ENCODE measurements at places on chromosomes 3 and 15.

DNA sequence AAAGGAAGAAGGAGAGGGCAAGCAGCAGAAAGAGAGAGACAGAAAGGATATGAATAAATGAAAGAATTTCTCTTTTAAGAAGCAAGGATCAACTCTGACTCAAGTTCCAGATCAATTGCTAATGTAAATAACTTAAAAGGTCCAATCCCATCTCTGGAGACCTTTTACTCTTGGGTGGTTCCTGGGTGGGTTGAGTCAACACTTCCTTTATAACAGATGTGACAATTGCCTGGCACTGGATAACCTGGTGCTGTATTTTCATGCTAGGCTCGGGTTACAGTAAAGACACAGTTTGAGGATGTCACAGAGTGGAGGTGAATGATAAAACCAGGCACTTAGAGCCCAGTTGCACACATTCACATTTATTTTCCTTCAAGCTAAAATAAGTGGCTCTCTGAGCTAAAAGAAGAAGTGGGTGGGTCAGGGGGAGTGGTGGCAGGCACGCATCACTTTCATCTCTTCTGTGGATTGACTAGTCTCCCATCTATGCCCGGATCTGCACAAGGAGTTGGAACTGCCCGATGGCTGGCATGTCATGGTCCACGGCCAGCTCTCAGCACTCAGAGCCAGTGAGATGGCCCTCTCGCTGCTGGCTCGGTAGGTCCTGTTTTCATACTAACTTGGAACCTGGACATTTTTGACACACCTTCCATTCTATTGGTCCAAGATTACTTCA lies 465.8 kb downstream of the FOXP1 start:
- DNase-seq = no peak

GRCh38 chr3:177513815-177514610 lies 316.7 kb upstream of the TBL1XR1 start:
- DNase-seq = no peak

DNA sequence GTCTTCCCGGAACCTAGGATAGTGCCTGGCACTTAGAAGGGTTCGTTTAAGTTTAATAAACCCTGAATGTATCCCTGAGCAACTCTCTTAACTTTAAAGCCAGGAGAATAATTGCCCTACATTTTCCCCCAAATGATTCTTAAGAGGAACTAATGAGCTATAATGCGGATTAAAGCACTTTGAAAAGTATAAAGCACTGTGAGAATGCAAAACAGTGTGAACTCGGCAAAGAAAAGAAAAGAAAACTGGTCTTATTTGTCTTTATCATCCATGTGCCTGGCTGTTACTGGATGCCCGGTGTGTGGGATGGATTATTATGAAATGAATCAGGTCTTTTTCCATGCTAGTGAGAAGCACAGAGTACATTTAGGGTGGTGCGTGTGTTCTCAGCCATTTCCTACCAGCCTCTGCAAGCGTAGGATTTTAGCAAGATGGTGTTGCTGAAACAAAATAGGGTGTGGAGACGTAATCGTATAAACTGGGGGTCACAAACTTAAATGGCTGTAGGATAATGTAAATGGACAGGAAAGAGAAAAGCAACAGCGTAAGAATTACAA lies 983 bp downstream of the KBTBD12 start:
- DNase-seq = no peak

DNA sequence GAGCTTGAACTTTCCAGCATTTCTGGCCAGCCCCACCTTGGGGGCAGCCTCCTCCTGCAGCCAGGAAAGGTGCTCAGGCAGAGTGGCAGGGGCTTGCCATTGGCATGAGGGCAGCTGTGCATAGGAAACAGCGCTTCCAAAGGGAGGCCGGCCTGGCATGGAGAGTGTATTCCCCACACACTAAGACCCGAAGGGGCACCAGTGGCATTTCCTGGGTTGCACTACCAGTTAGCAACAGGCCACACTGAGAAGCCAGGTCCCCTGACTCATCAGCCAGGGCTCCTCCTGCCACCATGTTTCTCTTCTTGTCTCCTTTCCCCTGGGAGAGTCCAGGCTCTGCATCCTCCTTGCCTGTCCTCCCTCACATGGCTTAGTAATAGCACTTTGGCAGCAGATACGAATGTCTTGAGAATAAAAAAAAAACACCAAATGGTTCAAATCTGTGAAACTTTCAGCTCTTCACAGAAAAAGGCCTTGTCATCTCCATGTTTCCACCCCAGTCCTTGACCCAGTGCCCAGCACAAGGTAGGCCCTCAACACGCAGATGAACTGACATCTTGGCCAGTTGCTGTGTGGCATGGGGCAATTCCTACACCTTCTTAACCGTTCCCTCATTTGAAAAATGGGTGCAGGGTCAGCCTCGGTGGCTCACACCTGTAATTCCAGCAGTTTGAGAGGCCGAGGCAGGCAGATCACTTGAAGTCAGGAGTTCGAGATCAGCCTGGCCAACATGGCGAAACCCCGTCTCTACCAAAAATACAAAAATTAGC lies 180.4 kb downstream of the SMAD6 start:
- peak; percentile 14 for DNase-seq

DNA sequence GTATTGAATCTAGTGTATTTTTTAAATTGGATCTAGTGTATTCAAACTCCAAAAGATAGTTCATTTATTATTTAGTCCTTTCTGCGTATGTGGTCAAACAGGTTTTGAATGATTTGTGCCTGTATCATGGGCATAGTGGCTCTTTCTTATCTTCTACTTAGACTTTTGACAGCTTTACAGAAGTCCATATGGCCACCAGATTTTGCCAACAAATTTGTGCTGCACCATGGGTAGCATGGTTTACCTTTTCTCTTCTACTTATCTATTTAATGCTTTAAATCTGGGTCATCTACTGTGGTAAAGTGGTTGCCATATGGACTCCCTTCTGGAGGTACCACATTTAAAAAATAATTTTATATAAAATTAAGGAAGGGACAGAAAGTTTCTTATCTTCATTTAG lies 66.9 kb upstream of the CADM2 start:
- DNase-seq = no peak

DNA sequence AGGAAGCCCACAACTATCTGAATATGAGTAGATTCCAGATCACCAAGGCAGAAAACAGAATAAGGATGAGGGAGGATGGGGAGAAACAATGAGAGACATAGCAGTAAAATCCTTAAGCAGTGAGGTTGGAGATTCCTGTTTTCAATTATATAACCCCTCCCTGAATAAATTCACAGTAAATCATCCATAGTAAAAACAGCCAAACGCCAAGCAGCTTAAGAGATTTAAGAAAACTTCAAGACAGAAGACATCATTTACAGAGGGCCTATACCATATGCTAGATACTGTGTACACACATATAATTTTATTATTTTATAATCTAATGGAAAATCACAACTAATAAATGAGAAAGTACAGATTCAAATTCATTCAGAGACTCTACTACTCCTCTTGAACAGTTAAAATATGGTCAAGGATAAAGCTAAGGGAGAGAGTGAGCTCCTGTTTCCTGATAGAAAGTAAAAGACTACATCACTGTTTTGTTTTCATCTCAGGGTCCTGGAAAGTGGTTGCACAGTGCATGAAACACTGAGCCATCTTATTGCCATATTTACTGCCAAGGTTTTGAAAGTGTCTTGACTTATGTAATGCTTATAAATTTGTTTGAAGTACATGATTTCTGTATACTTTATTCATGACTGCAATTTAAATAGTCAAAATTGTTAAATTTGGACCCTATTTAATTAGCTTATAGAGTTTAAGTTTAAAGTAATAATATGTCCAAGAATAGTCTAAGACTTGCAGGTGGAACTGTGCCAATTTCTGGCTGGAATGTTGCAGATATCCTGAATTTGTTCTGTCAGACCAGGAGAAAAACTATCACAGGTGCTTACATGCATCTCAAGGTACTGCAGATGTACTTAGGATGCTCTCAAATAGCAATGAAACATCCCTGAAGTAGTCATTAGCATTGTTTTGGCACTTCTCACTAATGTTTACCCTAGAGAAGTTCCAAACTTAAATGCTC lies 141.4 kb downstream of the TBL1XR1 start:
- DNase-seq = no peak

DNA sequence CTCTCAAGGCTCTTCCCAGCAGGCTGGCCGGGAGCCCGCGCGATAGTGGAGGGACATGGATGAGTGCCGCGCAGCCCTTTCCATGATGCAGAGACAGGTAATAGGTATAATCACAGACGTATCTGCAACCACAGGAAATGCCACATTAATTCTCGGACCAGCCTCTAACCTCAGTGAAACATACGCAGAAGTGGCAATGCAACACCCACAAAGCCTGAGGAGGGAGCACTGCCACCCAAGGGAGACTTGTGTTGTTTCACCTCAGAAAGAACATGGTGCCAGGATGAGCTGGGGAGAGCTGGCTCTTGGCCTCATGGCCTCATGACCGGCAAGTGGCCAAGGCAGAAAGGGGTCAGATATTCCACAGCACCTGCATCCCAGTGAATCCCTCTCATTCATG lies 39.0 kb downstream of the PGPEP1L start:
- DNase-seq = no peak

DNA sequence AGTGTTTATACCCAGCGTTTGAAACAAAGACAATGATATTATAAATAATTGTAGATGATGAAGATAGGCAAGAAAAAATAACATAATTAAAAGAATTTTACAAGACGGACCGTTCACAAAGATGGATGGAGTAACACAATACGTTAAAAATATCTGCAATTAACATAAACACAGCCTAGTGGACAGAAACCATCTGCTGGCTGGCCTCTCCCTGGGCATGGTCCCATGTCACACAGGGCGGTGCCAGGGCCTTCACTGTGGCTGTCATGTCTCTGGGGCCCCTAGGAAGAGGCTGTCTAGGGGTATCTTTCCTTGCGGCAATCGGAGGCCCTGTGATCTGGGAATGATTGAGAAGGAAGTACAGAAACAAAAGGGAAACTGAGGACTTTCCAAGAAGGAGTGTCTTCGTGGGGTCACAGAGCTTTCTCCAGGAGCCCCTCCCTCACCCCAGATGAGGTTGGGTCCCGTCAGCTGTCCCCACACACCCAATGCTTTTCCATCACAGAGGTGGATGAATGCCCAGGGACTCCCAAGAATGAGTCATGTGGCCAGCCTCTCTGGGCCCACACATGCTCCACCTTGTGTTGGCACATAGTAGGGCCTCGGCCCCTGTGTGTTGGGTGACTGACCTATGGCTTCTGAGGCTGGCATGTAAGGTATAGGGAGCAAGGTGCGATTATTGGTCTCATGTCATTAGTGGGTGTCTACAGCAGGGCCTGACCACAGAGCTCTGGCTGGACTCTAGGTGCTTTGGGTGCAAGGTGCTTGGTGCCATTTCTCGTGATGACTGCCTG lies 87.1 kb downstream of the DNAJB8 start:
- DNase-seq = no peak

GRCh38 chr3:71478568-71478967 lies 105.0 kb downstream of the FOXP1 start:
- DNase-seq = peak; percentile 74

DNA sequence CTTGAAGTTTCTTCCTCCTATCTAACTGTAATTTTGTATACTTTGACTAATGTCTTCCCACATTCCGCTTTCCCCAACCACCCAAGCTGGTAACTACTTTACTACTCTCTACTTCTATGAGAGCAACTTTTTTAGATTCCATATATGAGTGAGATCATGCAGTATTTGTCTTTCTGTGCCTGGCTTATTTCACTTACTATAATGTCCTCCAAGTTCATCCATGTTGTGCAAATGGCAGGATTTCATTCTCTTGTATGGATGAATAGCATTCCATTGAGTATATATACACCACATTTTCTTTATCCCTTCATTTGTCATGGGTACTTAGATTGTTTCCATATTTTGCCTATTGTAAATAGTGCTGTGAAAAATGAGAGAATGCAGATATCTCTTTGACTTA lies 78.5 kb upstream of the CCNL1 start:
- no peak for DNase-seq

DNA sequence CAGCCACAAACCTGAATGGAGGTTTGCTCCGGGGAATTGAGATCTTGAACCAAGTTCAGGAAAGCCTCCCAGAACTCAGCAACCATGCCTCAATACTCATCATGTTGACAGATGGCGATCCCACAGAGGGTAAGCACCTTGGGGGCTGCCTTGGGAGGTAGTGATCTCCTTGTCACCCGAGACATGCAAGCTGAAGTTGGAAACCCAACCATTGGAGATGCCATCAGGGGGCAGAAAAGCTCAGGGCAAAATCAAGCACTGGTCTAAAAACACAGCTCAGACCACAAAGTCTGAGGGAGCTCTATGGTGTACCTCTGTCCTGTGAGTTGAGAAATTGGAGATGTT lies 5.8 kb downstream of the ITIH1 start:
- DNase-seq = no peak

GRCh38 chr3:41126472-41126871 lies 72.8 kb upstream of the CTNNB1 start:
- DNase-seq = no peak

DNA sequence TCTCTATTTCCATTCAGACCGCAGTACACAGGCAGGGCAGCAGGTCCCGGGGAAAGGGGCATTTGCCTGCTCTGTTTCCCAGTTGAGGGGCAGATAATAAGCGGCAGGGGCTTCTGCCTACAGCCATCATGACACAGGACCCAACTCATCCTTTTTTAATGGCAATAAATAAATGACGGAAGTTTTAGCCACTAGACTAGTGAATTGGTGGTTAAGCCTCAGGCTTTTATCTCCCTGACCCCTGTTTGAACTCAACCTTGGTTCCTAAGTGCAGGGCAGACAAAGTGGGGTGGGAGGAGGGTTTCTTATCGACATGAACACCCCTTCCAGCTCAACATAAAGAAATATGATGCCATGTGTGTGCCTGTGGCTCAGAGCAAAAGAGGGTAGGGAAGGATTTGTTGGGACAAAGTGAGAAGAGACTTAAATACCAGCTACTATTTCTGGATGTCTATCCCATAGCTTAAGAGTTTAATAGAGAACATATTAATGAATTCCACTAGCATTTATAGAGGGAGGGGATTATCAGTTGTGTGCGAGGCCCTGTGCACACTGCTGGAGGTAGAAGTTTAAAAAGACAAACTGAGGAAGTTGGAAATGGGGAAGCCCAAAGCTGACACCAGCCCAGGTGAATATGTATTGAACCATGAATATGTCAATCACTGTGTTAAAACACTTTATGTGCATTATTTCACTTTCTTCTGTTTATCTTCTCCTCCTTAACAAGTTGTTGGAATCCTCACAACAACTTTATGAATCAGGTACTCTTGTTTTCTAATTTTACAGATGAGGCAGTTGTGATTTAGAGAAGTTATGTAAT lies 939.4 kb downstream of the MCTP2 start:
- no peak for DNase-seq

DNA sequence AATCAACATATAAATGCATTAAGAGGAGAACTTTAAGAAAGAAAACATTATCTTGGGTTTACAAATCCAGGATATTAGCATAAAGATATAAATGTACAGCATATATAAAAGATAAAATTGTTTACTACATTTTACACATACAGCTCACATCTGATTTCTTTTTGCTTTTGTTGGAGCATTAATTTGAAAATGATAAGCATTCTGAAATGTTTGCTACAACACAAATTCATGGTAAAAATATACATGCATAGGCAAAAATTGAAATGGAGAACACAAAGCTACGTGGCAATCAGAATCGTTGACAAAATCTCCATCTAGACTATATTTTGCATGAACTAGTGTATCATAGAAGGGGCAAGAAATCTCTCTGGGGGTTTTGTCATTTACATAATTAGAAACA lies 159.1 kb downstream of the TIGIT start:
- DNase-seq = no peak

- DNase-seq = peak; percentile 57
These were observed 47.5 kb downstream of the RAB11A start for GRCh38 chr15:65916664-65917406.

Measured in stimulated activated CD8-positive, alpha-beta memory T cell treated with anti-CD3 and anti-CD28 coated beads, Interleukin-4, amount 100 ng/mL, for 48 hours (primary cell).